ENCODE measurements at places on chromosomes 6 and 20.

DNA sequence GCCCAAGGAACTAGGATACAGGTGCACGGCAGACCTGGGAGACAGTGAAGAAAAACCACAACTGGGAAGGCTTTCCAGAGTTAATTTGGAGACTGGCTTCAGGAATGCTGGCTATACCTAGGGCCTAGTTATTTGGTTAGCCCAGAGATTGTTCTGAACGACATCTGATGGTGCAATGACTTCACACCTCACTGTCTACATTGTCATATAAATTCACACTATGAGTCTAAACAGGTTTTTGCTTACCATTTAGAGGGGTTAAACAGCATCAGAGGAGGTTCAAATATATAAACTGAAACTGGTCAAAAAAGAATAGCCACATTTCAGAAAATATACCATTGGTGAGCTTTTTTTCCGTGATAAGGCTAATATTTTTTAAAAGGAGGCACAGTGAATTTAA lies 16.7 kb downstream of the UBE2V1 start:
- no peak for DNase-seq

DNA sequence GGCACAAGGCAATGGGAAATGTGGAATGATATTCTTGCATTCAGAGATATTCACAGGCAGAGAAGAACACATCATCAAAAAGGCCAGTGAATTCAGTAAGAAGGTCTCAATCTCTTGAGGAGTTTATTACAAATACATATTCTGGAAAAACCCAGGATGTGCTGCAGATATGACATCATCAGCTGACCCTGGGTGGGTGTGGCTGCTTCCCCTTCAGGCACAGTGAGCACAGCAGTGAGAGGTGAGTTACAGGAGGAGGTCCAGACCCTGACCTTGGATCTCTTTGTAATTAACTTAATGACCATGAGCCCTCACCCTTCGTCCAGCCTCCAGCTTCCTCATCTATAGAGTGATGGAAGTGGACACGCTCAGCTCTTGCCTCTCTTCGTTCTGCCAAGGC lies 147.5 kb upstream of the SYNDIG1 start:
- no peak for DNase-seq

- peak; percentile 55 for DNase-seq
Observed at GRCh38 chr20:431012-431904, 23.2 kb downstream of the RBCK1 start.

DNA sequence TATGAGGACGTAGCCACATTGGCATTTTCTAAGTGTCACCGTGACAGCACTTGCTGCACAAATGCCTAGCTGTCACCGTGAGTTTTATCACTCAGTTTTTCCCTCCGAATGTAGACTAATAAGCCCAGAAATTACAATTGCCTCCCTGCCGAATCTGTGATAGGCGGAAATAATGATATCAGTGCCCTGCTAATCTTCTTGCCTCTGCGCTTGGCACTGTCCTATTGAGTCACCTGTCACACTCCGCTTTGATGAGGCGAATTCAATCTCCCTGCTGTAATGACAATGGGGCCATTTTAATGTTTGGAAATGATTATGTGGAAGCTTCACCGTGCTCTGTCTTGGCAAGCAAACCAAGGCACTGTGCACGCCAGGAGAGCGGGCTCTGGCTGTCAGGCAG lies 112.8 kb downstream of the LINC00237 start:
- no peak for DNase-seq

GRCh38 chr6:108873251-108873650 lies 25.0 kb downstream of the ARMC2 start:
- no peak for DNase-seq

- no peak for DNase-seq
Observed at GRCh38 chr6:14269436-14269835, 151.9 kb downstream of the CD83 start.

- no peak for DNase-seq
Observed at GRCh38 chr20:13296070-13296469, 75.0 kb downstream of the ISM1 start.

GRCh38 chr20:43229696-43230095 lies 40.0 kb upstream of the PTPRT start:
- no peak for DNase-seq

- no peak for DNase-seq
Observed at GRCh38 chr20:17884307-17885003, 84.1 kb downstream of the SNX5 start.

DNA sequence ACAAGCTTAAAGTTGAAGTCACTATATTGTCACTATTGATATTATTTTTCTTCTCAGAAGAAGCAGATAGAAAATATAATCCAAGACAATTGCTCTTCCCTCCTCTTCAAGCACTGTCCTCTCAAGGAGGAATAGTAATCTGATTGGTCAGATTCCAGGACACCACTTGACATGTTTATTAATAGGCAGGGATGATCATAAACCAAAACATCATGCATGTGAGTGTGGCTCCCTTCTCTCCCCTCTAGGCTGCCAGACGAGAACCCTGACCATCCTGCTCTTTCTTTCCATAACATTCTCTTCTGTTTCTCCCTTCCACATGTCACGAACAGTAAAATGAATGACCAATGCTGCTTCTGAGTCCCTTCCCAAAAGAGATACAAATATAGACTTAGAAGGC lies 7.5 kb downstream of the ATG5 start:
- DNase-seq = no peak

GRCh38 chr20:19975901-19976300 lies 41.3 kb upstream of the NAA20 start:
- no peak for DNase-seq

DNA sequence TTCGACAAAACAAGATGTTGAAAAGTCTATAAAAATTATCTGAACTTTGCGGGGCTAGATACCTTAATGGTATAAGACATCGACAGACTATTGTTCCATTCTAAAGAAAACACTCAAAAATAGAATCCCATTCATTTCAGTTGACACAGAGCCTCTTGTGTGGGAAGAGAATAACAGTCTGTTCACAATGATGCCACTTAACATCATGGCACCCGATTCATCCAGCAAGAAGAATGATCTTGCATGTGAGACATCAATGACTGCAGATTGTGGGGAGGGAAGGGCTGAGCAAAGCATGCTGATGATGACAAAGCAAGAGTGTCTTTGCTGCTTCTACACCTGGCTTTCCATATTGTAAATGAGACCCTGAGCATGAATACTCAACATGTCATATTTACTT lies 49.7 kb upstream of the ARMH2 start:
- DNase-seq = no peak

DNA sequence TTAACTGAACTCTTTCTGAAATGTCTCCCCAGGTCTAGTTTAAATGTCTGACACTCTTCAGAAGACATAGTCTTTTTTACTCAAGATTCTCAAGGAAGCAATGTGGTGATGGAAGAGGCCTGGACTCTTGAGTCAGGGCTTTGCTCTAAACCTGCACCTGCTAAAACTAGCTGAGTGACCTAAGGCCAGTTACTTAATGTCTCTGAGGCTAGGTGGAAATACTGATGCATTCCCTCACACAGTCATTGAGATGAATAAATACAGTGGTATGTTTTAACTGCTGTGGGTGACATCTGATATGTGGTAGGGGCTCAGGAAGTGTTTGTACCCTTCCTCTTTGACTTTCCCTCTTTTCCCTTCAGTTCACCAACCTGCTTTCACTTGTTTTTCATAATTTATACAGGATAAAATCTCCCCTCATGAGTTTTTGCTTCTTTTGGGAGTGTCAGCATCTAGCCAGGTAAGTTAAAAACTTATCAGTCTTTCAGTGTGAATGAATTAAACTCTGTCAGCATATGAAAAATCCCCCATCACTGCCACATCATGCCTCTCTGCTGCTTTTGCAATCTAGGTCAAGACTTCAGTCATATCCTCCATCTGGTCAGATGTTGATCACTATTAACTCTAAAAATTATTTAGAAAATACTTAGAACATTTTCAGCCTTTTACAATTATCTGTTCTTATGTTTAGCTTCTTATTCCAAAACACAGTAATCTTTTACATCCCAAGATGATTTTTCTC lies 178.7 kb upstream of the TNFAIP3 start:
- no peak for DNase-seq

GRCh38 chr6:136464148-136464547 lies 86.1 kb downstream of the MAP7 start:
- no peak for DNase-seq

- no peak for DNase-seq
Observed at GRCh38 chr6:143885116-143885515, 20.8 kb downstream of the ZC2HC1B start.

DNA sequence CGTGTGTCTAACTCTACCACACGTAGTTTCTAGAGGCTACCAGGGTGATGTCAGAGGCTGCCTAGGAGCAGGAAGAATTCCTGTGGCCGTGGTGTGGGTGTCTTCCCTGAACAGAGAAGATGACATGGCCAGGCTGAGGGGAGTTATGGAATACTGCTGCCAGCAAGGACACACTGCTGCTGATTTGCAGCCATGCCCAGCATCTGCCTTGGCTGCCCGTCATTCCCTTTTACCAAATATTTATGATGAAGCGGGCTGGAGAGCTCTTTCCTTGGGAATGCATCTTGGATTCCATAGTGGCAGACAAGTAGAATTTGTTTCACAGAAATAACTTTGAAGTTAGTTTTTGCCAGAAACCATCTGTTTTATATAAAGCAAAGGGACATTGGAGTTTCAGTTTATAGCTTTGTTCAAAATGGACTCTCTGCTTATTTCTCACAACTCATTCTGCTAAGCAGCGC lies 80.8 kb upstream of the VSTM2L start:
- no peak for DNase-seq

DNA sequence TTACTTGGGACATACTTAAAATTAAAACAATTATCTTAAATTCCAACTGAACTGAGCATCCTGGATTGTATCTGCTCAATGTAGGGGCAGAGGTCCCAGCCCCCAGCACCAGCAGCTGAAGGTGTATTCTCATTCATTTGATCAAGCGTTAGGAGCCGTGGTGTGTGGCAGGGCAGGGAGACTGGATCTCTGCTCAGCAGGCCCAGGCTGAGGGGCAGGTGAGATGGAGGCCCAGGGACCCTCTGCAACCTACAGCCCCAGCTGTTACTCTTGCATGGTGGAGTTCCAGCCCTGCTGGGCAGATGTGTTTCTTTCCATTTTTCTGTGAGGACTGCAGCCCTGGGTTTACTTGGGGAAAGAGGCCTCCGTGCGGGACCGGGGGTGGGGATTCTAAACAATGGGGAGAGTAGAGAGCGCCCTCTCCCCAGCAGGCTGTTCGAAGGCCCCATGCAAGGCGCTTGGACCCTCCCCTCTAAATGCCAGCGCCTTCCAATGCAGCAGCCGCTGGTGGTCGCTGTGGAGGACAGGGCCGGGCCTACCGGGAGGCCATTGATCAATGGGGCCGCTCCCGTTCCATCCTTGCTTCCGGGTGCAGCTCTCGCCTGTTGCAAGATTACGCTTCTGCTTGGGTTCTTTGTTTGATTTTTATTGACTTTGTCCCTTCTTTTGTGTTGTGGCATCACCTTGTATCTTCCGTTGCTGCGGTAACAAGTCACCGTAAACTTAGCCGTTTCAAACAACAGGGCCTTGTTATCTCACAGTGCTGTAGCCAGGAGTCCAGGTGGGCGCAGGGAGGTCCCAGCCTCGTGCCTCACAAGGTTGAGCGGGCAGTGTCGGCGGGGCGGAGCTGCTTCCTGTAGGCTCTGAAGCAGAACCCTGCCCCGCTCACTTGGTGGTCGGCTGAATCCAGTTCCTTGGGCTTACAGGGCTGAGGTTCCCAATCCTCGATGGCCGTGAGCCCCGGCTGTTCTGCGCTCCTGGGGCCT lies 134.8 kb upstream of the PHACTR3 start:
- no peak for DNase-seq

DNA sequence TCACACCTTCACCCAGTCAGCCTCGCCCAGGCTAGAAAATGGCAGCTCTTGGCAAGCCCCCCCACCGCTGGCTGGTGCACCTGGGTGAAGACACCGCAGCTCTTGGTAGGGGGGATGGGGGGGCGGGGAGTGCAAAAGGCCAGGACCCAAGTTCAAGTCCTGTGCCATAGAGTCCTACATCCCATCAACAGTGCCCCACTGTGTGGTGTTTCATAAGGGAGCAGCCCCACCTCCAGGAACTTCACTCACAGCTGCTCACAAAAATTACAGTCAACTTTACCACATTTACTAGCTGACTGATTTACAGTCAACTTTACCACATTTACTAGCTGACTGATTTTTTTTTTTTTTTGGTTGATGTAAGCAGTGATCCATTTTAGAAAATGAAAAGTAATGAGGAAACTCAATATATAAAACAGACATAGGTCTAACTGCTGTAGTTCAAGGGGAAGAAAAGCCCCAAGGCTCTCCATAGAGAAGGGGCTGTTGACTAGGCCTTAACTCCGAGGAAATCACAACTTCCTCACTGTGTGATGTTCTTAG lies 208.9 kb upstream of the SNX9 start:
- DNase-seq = no peak

GRCh38 chr6:13763740-13764381 lies 50.5 kb downstream of the MCUR1 start:
- DNase-seq = no peak

GRCh38 chr20:19338960-19339359 lies 126.5 kb downstream of the SLC24A3 start:
- DNase-seq = no peak

GRCh38 chr6:41283600-41283999 lies 2.9 kb downstream of the TREM1 start:
- no peak for DNase-seq

GRCh38 chr20:34211591-34211990 lies 29.6 kb upstream of the ASIP start:
- no peak for DNase-seq

DNA sequence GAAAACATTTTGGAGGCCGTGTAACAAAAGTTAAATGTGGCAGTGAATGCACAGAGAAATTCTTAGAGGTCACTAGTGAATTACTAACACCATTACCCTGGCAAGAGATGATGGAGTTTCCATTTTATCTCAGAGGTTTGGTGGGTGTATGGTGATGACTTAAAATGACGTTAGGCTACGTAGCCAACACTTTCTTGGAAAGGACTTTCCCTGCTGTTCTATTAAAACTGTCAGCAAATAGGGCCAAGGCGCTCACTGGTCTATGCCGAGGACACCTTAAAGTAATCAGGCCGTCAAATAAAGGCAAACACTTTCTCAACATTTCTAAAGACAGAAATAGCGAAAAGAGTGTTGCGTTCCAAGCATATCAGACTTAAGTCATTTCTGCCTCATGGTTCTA lies 160.8 kb downstream of the GMPR start:
- no peak for DNase-seq

DNA sequence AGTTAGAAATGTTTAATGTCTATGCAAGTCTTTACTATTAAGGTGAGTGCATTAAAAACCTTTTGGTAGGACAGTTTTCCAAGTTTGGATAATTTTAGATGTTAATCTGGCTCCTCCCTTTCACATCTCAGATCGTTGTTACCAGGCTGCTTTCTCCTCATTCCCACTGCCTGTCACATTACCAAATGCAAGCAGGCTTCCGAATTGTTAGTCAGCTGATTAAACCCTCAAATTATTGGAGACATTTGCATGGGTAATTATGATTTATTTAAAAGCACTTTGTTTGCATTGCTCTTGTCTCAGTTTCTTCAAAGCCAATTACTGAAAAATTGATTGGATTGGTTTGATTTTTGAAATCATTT lies 816.5 kb downstream of the KIF16B start:
- no peak for DNase-seq

GRCh38 chr20:11186301-11187008 lies 512.7 kb upstream of the JAG1 start:
- no peak for DNase-seq
